ENCODE measurements at places on chromosomes 11 and 22.

DNA sequence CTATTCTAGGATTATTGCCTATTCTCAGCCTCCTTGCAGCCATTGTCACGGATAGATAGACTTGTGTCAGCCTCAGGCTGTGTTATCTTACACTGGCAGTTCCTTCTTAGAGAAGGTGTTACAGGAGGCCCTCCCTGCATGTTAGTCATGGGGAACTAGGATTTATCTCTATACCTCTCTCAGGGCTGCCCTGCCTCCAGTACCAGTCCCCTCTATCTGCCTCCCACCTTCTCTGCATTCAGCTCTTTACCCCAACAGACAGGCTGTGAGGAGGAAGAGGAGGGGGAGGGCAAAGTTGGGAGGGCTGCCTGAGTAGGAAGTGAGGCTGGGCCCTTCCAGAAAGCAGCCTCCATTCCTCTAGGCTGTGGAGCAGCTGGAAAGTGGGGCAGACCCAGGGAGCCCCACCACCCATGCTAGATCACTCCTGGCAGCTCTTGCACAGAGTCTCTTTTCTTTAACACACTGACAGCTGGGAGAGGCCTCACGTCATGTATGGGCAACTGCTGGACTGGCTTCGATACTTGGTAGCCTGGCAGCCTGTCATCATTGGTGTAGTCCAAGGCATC lies 2.9 kb upstream of the IL18BP start:
- no peak for DNase-seq

DNA sequence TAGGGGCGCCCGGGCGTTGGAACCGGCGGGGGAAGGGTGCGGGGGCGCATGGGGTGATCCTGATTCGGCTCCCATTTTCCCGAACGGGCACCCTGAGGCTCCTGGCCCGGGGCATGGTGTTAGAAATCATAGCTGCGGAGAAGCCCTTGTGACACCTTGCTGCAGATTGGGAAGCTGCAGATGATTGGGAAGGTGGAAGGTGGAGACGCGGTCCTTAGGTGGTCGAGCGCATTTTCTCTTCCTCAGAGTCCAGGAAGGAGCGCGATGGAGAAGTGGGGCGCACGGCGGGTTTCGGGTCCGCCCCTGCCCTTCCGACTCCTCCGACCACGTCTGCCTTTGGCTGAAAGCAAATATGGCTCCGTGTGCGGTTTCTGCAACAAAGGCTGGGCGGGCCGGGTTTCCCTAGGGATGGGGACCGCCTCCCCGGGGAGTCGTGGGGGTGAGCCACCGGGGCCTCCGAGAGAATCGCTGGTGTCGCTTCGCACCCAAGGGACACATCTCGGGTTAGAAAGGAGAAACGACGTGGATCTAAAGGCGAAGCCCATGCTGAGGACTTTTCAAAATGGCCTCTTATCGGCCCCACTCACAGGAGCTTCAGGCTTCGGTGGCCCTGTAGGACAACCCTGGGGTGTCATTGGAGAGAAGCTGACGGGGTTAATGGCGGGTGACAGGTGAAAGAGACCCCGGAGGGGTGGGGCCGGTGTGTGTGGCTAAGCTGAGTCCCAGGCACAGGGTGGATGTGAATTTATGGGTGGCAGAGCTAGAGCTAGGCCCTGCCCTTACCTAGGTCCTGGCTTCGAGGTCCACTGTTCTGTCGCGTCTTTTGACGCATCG lies 707 bp upstream of the FTH1 start:
- peak; percentile 26 for DNase-seq

DNA sequence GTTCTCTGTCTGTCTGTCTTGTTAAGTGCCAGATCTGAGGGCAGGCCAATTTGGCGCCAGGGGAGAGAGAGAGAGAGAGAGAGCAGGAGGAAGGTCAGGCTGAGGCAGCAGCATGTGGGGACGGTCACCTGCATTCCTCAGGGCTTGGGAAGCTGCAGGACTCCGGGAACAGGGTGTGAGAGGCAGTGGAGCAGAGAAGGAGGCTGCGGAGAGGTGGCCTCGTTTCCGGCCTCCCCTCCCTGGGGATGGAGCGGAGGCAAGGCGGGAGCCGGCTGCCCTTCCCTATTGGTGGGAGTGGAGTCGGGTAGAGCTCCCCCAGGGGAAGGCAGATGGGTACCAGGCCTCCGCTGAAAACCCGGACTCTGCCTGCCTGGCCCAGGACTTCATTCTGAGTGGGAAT lies 9.7 kb downstream of the CLMP start:
- DNase-seq: no peak

DNA sequence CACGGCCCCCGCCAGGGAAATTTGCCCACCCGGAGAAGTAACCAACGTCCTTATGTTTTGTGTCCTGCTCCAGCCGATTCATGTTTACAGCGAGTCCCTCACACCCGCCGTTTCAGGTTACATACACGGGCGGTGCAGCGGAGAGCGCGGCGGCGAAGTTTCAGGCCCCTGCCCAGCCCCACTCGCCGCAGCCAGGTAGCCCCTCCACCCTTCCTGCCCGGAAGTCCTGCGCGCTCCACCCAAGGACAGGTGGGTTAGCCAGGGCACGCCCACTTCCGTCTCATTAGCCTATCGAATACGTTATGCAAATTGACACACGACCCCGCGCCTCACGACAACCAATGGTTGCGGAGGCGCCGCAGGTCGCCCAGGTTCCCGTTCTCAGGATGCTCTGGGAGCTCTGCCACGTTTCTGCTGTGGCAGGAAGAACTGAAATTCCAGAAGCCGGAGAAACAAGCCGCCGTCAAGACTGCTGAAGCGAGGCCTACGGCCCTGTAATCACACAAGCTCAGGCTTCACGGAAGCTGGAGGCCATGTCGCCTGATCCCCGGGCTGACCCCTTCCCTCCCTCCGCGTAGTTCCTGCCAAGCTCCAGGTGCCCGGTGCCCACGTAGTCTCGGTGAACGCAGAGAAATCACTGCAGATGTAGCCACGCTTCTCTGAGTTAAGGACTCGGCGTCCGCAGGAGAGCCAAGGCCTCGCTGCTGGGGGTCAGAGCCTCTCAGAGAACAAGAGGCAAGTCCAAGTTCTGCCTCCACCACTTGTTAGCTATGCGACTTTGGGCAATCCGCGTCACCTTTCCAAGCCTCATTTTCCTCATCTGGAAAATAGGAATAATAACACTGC lies 22.4 kb upstream of the MYH9 start:
- DNase-seq: peak; percentile 86

- DNase-seq: no peak
These were observed 68.1 kb downstream of the PPP6R3 start for GRCh38 chr11:68528630-68529029.

DNA sequence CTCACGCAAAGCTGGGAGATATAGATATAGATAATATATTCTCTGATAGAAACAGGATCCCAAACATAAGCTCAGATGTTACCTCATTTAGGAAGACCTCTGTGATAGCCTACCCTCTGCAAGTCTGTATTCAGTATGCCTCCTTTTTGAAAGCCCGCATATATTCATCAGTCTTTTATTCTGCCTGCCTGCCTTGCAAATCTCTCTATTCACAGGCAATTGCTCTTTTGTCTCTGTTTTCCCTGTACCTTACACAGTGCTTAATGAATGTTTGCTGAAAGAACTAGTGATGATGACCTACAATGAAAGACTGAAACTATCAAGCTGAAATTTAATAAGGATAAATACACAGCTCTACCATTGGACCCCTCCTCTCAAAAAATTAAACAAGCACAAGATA lies 18.4 kb downstream of the DEUP1 start:
- DNase-seq: no peak

- no peak for DNase-seq
These were observed 49.7 kb downstream of the RPL27A start for GRCh38 chr11:8732324-8732670.

GRCh38 chr11:120635136-120635810 lies 123.7 kb downstream of the GRIK4 start:
- DNase-seq: no peak

DNA sequence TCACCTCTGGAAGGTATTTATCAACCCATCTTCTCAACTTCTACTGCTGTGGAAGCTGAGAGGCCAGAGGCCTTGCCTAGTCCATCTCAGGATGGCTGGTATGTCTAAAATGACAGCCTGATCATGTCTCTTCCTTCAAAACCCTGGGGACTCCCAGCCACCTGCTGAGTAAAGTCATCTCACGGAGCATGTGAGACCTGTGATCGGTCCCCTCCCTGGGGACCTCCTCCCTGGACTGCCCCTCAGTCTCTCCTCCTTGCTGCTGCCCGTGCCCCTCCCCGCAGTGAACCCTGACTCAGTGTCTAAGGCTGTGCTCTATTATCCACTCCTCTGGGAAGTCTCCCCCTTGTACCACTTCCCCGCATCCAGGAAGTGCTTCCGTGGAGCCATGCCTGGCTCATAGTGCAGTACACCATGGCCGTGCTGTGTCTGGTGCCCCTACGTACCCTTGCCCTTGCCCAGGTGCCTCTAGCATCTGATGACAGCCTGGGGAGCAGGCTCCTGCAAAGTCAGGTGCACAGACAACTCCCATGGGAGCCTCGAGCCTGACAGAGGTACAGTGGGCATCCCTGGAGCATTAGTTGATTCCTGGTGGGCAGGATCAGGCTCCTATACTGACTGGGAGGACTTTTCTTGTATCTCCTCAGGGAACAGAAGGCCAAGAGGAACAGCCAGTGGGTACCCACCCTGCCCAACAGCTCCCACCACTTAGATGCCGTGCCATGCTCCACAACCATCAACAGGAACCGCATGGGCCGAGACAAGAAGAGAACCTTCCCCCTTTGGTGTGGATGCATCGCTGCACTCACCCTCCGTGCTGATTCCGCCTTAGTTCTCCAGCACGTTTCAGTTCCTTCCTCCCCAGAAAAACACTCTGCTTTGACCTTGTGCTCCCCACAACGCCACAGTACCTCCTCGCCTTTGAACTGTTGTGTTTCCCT lies 13.8 kb downstream of the SMARCB1 start:
- no peak for DNase-seq

- DNase-seq: no peak
These were observed 85.0 kb downstream of the CD44 start for GRCh38 chr11:35223991-35224390.

GRCh38 chr11:44017443-44018126 lies 30.2 kb upstream of the ACCSL start:
- no peak for DNase-seq

DNA sequence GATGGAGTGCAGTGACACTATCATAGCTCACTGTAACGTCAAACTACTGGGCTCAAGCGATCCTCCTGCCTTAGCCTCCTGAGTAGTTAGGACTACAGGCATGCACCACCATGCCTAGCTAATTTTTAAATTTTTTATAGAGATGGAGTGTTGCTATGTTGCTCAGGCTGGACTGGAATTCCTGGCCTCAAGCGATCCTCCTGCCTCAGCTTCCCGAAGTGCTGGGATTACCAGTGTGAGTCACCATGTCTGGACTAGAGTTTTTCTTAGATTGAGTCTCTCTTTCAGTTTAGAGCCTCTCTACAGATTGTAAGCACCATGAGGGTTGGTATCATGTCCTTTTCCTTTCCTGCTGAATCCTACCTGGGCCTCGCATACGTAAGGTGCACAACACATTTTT lies 57.3 kb upstream of the ALKBH3 start:
- DNase-seq: no peak

GRCh38 chr11:86627776-86628455 lies 44.5 kb downstream of the ME3 start:
- DNase-seq: no peak

GRCh38 chr22:46674367-46674781 lies 54.2 kb downstream of the GRAMD4 start:
- DNase-seq: no peak

DNA sequence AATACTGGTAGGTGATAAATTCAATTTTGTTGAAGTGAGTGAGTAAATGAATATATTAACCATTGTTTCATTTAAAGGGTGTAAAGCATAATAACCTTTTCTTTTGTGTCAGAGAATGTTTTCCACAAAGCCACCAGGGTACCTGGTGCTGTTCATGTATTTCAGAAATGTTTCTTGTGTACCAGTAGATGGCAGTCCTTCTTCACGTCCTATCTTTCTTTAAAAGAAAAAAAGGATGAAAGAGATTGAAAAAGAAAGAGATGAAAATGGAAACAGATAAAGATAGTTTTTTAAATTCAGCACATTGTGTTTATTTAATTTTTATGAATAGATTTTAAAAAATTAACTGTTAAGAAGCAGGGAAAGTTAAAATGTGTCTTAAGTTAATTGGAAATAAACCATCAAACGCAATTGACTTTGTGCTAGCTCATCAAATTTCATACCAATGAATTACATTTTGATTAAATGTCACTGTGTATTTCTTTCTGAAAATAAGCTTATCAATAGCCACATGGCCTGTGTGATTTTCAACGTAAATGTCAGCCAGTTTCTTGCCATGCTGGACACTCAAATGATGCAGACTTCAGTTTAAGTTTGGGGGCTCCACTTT lies 65.5 kb upstream of the CHORDC1 start:
- no peak for DNase-seq

DNA sequence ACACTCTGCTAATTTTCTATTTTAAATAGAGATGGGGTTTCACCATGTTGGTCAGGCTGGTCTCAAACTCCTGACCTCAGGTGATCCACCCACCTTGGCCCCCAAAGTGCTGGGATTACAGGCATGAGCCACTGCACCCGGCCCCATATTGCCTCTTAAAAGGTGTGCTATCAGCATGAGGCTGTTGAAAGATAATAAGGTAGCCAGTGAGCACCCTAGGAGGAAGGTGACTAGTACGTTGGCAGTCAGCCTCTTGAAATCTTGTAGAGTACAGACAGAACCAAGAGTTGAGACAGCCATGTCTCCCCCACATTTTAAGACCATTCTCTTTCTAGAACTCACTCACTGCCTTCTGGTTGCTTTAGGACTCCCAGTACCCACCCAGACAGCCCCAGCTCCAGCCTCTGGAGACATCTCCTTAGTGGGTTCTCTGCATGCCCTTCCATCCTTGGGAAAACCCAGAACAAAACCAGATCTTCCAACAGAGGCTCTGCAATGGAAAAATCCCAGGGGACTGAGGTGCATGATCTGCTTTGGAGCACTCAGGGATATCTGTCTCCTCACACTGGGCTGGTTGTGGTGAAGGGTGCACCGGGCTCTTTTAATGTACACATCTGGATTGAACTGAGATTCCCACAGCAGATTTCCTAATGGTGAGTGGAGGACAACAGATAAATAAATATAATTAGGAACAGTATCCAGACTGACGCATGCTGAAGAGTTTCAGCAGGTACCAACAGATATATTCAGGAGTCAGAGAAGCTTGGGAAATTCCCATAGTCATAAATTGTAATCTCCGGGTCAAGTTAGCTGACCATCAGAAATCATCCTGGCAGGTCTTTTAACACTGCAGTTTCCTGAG lies 49.4 kb downstream of the LRRC74B start:
- DNase-seq: no peak

- DNase-seq: no peak
These were observed 8.3 kb upstream of the DLAT start for GRCh38 chr11:112016765-112017376.

All from cerebellar nuclear complex (tissue), 1 donor.